ENCODE measurements at places on chromosomes 2 and 18.

DNA sequence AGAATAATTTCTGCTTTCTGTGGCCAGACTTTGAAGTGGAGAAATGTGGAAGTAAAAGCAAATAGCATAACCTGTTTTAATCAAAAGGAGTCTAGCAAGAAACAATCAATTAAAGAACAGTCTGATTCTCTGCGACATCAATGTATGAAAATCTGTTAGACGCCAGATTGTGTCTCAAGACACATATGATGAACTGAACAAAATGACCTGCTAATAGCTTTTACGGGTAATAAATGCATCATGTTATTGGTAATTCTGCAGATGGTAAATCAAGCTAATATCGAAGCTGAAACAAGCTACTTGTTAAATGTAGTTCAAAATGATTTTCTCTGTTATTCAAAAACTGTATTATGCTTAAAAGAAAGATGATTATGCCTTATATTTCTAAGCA, 208.5 kb upstream of the FIGN start:
- no peak overlapping the region for H3K27ac ChIP-seq
- no peaks in the 10 kb centered on the region for H3K36me3 ChIP-seq
- H3K4me3 ChIP-seq = no peak overlapping the region
- H3K27me3 ChIP-seq = no peaks in the 10 kb centered on the region

GRCh38 chr18:45839414-45840395, 14.2 kb downstream of the SIGLEC15 start:
- peaks cover 46% of the 10 kb centered on the region for H3K27me3 ChIP-seq
- no peak overlapping the region for H3K27ac ChIP-seq
- peaks cover 25% of the 10 kb centered on the region for H3K4me1 ChIP-seq
- H3K36me3 ChIP-seq = no peaks in the 10 kb centered on the region
- no peak overlapping the region for H3K4me3 ChIP-seq

- no peaks in the 10 kb centered on the region for H3K27me3 ChIP-seq
- no peaks in the 10 kb centered on the region for H3K36me3 ChIP-seq
- H3K4me3 ChIP-seq = no peak overlapping the region
- H3K4me1 ChIP-seq = peaks cover 40% of the 10 kb centered on the region
Measured at GRCh38 chr2:43085505-43085904, 140.9 kb downstream of the ZFP36L2 start.

DNA sequence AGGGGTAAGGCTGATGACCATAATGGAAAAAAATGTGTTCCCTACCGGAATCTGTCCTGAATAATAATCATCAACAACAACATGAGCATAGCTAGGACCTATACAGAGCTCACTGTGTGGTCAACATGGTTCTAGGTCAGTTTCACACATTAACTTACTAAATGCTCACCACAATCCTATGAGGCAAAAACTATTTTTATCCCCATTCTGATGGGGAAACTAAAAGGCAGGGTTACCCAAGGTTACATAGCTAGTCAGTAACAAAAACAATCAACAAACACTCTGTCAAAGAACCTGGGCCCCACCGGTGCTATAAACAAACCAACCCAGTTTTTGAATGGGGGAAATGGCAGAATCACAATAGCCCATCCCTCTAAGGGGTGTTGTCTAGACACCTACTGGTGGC, 40.1 kb downstream of the AOX1 start:
- DNase-seq = no peak
- no peaks in the 10 kb centered on the region for H3K4me1 ChIP-seq
- no peaks in the 10 kb centered on the region for H3K36me3 ChIP-seq
- H3K27ac ChIP-seq = no peak overlapping the region

DNA sequence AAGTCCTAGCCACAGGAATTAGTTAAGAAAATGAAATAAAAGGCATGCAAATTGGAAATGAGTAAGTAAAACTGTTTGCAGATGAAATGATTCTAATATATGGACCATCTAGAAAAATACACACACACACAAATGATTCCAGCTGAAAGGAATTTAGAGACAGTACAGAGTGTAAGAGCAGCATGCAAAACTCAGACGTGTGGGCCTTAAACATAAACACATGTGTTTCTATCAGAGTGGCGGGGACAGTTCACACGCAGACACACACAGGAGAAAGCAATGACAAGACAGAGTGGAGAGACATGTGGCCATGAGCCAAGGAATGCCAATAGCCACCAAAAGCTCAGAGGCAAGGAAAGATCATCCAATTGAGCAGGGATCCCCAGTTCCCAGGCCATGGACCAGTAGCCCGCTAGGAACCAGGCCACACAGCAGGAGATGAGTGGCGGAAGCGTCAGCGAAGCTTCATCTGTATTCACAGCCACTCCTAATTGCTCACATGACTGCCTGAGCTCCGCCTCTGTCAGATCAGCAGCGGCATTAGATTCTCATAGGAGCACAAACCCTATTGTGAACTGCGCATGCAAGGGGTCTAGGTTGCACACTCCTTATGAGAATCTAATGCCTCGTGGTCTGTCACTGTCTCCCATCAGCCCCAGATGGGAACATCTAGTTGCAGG, 155.4 kb downstream of the ARL4C start:
- no peak overlapping the region for H3K4me3 ChIP-seq
- no peak for DNase-seq
- no peaks in the 10 kb centered on the region for H3K27me3 ChIP-seq
- no peak overlapping the region for H3K27ac ChIP-seq
- H3K4me1 ChIP-seq = no peaks in the 10 kb centered on the region

GRCh38 chr18:675307-675706, 17.9 kb downstream of the TYMS start:
- DNase-seq = no peak
- H3K4me3 ChIP-seq = no peak overlapping the region
- H3K36me3 ChIP-seq = no peaks in the 10 kb centered on the region
- H3K4me1 ChIP-seq = no peaks in the 10 kb centered on the region
- no peaks in the 10 kb centered on the region for H3K27me3 ChIP-seq
- no peak overlapping the region for H3K27ac ChIP-seq

GRCh38 chr18:29928081-29928480, 1114.5 kb downstream of the DSC3 start:
- H3K36me3 ChIP-seq = no peaks in the 10 kb centered on the region
- no peak overlapping the region for H3K27ac ChIP-seq
- no peak for DNase-seq
- no peak overlapping the region for H3K4me3 ChIP-seq
- H3K4me1 ChIP-seq = no peaks in the 10 kb centered on the region

DNA sequence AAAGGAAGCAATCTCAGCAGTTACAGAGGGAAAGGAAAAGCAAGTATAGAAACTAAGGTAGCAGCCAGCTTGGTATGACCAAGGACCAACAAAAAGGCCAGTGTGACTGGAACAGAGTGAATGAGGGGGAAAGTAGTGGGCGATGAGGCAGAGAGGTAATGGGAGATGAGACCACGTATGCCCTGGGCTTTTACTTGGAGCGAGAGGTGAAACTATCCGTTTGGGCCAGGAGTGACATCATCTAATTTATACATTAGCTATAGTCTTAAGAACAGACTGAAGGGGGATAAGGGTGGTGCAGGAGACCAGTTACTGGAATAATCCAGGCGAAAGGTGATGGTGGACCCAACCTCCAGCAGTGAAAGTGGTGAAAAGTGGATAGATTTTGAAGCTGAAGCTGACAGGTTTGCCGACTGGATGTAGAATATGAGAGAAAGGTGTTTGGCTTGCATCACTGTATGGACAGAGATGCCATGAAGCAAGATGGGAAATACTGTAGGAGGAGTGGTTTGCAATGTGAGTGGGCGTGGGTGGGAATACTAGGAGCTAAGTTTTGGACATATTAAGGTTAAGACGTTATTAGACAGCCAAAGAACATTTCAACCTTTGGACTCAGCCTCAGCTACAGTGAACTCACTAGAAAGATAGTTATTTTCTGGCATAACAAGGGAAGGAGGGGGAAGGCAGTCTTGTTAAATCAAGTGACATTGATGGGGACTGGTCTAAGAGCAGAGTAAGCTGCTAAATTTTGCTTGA, 106.0 kb downstream of the PLEKHM3 start:
- no peaks in the 10 kb centered on the region for H3K27me3 ChIP-seq
- no peak overlapping the region for H3K4me3 ChIP-seq
- no peaks in the 10 kb centered on the region for H3K4me1 ChIP-seq

- H3K27ac ChIP-seq = no peak overlapping the region
- no peaks in the 10 kb centered on the region for H3K36me3 ChIP-seq
- DNase-seq = no peak
- H3K4me3 ChIP-seq = no peak overlapping the region
- H3K4me1 ChIP-seq = no peaks in the 10 kb centered on the region
Measured at GRCh38 chr18:49304751-49305150, 155.7 kb downstream of the DYM start.

GRCh38 chr2:75603477-75603876, 42.7 kb upstream of the EVA1A start:
- H3K36me3 ChIP-seq = no peaks in the 10 kb centered on the region
- no peaks in the 10 kb centered on the region for H3K4me1 ChIP-seq
- no peak overlapping the region for H3K4me3 ChIP-seq
- DNase-seq = no peak

DNA sequence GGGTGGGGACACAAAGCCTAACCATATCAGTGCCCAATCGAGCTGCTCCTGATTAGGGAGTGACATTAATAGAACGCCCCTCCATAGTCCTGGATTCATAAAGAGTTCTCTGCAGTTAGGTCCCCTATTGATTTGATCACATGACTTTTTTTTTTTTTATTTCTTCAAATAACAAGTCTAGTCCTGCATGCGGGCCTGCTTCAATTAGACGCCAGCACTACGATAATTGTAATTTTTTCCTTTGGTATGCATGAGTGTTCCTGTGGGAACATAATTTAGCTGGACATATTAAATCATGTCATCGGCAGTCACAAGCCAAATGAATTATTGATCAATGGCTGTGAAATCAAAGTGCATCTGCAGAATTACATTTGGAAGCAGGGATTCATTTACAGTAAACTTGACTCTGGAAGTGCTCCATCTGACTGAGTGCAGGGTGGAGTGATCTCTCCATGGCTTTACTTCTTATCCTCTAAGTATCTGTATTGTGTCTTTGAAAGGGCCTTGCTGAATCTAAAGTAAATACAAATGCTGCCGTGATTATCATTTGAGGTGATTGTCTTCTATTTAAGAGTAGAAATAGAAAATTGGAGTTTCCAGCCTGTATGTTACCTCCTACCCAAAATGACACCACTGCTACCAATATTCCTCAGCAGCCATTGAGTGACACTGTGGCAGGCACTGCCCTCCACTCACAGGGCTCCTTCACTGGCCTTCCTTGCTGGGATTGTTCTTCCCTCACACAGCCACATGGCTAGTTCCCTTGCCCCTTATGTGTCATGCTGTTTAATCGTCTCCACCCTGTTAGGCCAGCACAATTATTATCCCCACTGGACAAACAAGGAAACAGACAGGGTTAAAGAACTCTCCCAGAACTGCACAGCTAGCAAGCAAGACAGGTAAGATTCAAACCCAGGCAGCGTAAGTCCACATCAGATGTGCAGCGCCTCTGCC, 337.4 kb upstream of the ID2 start:
- H3K4me1 ChIP-seq = no peaks in the 10 kb centered on the region
- no peak overlapping the region for H3K4me3 ChIP-seq

DNA sequence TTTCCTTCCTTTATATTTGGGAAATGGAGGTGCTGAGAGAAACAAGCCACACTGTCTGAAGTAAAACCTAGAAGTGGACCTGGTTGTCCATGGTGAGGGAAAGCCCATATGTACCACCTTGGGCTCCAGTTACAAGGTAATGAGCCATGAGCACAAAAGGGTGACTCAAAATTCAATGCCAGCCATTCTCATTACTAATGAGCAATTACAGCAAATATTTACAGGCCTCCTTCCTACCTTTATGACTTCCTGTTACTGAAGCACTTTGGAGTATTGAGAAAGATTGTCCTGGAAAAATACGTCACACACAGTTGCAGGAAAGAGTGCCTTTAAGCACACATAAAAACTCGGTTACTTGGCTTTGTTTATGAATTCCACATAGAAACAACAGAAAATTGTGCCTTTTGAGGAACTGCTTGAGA, 9.1 kb downstream of the EPAS1 start:
- H3K27me3 ChIP-seq = peaks cover 4% of the 10 kb centered on the region
- H3K36me3 ChIP-seq = no peaks in the 10 kb centered on the region
- peak overlapping the region; percentile 84 for H3K27ac ChIP-seq
- no peak overlapping the region for H3K4me3 ChIP-seq
- peak; percentile 66 for DNase-seq

DNA sequence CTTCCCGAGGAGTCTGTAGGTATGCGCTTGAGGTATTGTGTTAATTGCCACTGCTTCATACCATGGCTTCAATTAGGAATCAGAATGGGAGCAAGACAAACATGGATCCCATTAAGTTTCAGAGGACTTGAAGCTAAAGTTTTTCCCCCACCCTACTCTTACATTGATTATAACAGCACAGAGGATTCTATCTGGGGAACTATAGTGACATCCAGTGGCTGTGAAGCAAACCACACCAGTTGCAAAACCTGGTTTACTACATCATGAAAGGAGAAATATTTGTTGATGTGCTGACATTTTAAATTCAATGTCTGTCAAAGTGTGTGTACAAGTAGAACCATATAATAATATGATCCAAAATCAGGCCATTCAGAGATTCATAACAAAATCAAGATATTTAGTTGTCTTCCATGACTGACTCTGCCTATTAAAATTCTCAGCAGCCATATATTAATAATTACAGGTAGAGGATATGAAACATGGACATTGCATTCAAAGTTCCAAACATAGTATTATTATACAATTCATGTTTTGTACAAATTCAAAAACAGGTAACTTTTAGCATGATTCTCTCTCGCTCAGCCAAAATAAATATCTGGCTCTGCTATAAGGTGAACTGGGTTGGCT, 82.9 kb downstream of the GRB14 start:
- H3K36me3 ChIP-seq = no peaks in the 10 kb centered on the region
- peak; percentile 30 for DNase-seq
- H3K4me3 ChIP-seq = no peak overlapping the region
- H3K27ac ChIP-seq = no peak overlapping the region

DNA sequence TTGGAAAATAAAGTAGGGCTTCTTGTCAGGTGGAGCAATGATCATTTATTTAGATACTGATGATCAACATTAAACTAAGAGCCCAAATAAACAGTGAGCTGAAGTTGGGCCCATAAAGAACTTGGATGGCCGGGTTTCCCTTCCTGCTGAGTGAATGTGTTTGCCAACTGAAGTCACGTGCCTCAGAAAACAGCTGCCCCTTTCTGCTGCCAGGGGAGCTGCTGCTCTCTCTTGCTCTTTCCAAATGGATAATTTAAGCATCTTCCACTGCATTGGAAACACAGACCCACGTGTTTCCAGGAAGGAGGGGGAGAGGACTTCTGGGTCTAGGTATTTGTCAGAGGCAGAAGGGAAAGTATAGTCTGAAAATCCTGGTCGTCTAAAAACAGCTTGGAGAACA, 22.9 kb upstream of the NCKAP5 start:
- H3K27ac ChIP-seq = no peak overlapping the region
- no peak overlapping the region for H3K4me3 ChIP-seq
- no peak for DNase-seq

GRCh38 chr18:55289048-55289447, 298.9 kb downstream of the TCF4 start:
- no peaks in the 10 kb centered on the region for H3K4me1 ChIP-seq
- H3K36me3 ChIP-seq = no peaks in the 10 kb centered on the region
- no peaks in the 10 kb centered on the region for H3K27me3 ChIP-seq

- H3K27me3 ChIP-seq = no peaks in the 10 kb centered on the region
- no peaks in the 10 kb centered on the region for H3K36me3 ChIP-seq
- no peaks in the 10 kb centered on the region for H3K4me1 ChIP-seq
- H3K4me3 ChIP-seq = peak overlapping the region; percentile 5
Measured at GRCh38 chr2:230956827-230957755, 32.0 kb upstream of the GPR55 start.

GRCh38 chr2:151720521-151720920, 13.8 kb downstream of the NEB start:
- DNase-seq = no peak
- no peak overlapping the region for H3K4me3 ChIP-seq
- H3K27ac ChIP-seq = no peak overlapping the region
- no peaks in the 10 kb centered on the region for H3K4me1 ChIP-seq
- no peaks in the 10 kb centered on the region for H3K27me3 ChIP-seq
